RPMI8226 (cell line): ENCODE measurements at places on chromosomes 2 and 18.

- DNase-seq: no peak
These were observed 171.2 kb downstream of the ACOXL start for GRCh38 chr2:110903548-110903947.

GRCh38 chr2:77028032-77028600 lies 494.1 kb downstream of the LRRTM4 start:
- DNase-seq: no peak

GRCh38 chr2:1981850-1982249 lies 237.5 kb upstream of the PXDN start:
- DNase-seq: no peak

- DNase-seq: no peak
These were observed 31.1 kb upstream of the SPAG16 start for GRCh38 chr2:213253162-213253561.

GRCh38 chr18:67199993-67200617 lies 316.4 kb downstream of the DSEL start:
- peak; percentile 66 for DNase-seq

GRCh38 chr2:110097506-110098220 lies 18.0 kb downstream of the MALL start:
- no peak for DNase-seq

DNA sequence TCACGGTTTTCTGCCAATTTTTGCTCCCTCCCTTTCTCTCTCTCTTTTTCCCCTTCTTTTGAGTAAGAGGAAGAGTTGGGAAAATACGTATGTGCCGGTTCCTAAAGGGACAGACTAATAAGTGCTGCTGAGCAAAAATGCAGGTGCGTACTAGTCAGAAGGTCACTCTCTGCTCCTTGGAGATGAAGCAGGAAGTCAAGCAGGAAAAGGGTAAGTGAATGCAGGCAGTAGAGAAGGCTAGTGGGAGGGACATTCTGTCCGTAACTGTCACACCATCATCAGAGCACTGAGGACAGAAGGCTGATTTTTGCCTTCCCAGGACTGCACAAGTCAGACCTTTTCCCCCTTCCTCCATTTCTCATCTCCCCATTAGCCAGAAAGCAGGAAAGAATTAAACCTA lies 105.7 kb downstream of the CDH2 start:
- peak; percentile 20 for DNase-seq

- DNase-seq: peak; percentile 5
These were observed 321.4 kb downstream of the AFF3 start for GRCh38 chr2:99821039-99821438.

GRCh38 chr2:45857867-45858520 lies 206.5 kb downstream of the PRKCE start:
- no peak for DNase-seq
